ENCODE measurements at places on chromosomes 11 and 22.

GRCh38 chr11:74820763-74821162 lies 72.1 kb downstream of the RNF169 start:
- DNase-seq, result peak; percentile 93

GRCh38 chr11:126039485-126040271 lies 23.0 kb downstream of the CDON start:
- peak; percentile 15 for DNase-seq

DNA sequence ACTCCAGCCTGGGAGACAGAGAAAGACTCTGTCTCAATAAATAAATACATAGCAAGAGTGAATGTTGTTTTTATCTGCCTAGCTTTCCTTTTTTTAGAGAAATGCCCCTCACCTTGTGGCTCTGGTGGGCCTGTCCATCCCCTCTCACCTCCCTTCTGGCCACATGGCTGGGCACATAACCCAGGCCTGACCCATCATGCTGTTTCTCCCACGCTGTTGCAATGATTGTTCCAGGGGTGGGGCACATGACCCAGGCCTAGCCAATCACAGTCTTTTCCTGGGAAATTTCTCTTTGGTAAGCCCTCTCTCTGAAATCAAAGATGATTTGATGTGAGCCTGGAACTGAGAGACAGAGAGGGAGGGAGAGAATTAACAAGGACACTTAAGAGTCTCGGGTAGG lies 5.5 kb upstream of the CYTH4 start:
- DNase-seq, result no peak

DNA sequence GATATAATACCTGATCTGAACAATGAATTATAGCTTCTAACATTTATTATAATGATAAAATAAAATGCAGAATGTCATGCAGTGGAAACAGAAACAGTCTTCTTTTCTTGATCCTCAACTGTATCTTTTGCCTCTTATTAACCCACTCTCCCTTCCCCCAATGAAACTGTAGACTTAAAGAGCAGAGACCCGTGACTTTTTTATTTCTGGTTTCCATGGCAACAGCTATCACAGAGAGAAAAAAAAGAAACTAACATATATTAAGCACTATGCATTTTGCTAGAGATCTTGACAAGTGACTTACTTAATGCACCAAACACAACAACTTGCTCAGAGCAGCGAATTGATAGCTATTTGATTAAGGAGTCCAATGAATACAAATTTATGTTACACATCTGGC lies 69.3 kb downstream of the RAB38 start:
- no peak for DNase-seq

DNA sequence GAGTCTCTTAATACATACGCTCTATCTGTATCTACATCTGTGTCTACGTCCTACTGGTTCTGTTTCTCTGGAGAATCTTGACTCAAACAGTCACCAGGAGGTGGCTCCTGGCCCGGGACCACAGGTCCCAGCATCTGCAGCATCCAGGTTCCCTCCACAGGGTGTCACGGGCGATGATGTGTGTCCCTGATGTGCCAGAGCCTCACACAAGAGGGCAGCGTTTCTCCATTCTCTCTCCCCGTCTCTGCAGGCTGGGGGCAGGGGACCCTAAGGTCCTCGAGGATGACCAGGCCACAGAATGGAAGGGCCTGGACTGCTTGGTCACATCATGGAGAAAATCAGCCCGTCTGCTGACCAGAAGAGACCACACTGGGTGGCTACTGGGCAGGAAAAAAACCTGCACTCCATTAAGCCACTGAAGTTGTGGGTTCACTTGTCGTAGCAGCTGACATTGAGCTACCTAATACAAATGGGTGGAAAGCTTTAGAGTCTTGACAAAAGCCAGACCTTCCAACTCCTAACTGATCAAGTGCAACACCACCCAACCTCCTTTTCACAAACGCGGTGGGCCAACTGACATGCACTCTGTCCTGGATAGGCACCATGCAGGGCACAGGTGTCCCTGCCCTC lies 392.5 kb downstream of the CTTN start:
- no peak for DNase-seq

GRCh38 chr11:121801394-121801748 lies 314.6 kb downstream of the BLID start:
- DNase-seq, result peak; percentile 18

DNA sequence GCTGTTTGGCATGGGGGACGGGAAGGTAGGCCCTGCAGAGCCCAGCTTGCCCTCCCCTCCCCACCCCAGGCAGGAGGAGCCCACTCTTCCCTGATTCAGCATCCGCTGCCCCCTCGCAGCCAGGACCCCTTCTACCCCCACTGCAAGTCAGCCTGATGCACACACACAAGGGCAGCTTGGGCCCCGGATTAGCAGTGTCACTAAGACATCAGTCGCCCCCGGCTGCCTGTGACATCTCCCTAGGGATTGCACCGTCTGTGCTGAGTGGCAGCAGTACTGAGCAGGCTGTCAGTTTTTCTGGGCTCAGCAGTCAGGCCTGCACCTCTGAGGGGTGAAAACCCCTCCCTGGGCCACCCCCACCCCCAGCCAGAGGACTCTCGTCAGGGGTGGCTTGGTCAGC lies 30.4 kb upstream of the SYT7 start:
- no peak for DNase-seq

DNA sequence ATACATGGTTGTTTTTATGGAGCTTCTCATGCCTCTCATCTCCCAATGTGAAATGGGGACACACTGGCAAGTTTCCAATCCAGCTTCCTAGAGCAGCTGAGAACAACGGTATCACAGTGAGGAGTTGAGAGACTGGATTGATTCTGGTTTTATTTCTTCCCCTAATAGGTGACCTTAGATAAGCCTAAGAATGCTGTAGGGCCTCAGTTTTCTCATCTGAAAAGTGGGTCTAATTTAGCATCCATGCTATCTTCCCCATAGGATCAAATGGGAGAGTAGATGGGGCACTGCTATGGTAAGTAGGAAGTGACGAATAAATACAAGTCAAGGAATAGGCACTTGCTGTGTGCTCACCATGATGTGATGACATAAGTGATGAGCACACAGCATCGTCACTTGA lies 61.1 kb upstream of the PHOX2A start:
- no peak for DNase-seq

DNA sequence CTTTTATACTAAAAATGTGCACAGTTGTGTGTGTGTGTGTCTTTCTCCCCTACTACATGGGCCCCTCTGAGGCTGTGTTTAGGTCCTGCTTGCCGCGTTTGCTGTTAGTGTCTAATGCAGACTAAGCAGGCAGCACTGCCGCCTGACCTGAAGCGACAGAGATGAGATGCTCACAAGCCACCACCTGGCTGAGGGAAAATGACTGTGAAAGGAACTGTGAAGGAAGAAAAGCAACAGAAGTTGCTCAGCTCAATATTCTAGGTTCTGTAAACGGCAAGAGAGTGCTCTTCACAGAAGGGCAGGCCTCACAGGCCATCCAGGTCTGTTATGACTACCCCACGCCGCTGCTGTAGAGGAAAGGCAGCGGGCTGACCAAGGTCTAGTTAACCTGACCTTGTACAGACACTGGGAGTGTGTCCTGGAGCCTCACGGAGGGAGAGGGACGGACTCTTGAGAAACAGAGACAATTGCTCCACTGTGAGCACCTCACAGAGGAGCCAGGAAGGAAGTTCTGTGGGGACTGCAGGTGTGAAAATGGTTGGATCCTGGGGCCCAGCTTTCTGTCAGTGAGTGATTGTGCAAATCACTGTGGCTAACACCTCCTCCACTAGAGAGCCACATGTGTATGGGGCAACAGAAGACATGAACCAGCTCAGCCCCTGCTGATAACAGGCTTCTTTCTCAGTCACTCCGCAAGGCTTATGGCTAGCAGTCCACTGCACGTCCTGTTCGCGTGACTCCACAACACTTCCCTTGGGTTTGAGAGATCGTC lies 31.3 kb upstream of the YPEL1 start:
- DNase-seq, result no peak
